ENCODE measurements at places on chromosomes 5 and 9.

DNA sequence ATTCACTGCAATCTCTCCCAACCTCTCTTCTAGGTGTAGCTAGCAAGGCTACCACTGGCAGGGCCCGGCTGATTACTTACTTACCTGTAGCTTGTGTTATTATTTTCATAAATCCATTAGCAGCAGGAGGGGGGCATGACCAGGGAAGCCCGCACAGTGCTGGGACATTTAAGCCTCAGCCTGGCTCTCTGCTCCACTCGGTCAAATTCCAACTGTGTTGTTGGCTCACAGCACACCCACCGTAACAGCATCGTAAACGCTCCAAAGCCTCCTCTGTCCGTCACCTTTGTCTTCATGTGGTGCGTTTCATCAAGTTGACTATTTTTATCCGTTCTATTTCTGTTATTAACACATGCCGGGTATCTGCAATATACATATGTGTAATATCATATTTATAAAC is 264.7 kb downstream of the NSG2 start:
- H3K4me1 ChIP-seq: peaks cover 4% of the 10 kb centered on the region
- DNase-seq: no peak
- H3K27me3 ChIP-seq: peaks cover 2% of the 10 kb centered on the region
- no peak overlapping the region for H3K4me3 ChIP-seq
- no peak overlapping the region for H3K27ac ChIP-seq
- H3K36me3 ChIP-seq: no peaks in the 10 kb centered on the region

DNA sequence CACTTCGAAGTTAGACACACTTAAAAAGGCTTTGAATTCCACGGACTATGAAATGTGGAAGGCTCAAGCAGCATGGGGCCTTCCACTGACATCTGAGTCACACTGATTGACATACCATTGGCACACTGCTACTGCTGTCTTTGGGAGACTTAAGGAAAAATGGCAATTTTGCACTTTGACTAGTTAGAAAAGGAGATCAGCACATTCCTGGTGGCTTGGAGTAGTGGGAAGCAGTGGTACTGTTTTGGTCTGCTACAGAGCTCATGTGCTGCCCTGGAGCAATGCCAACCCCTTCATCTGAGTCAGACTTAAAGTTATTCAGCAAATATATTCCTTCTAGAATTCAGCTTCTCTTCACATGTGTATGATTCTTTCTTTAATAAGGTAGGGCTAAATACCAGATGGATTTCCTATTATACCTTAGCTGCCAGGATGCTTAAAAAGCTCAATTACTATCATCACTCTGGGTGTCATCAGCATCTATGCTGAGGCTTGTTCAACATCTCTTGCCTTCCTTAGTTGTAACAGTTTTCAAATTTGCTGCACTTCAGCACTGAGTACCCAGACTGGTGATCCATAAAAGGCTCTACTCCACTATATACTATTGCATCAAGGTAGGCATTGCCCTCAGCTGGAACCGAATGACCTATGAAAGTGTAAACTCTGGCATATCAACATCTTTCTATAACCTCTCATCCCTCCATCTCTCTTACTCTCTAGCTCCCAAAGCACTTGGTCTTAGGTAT is 42.3 kb upstream of the MOCS2 start:
- no peaks in the 10 kb centered on the region for H3K36me3 ChIP-seq
- H3K4me1 ChIP-seq: no peaks in the 10 kb centered on the region
- DNase-seq: no peak
- H3K27ac ChIP-seq: no peak overlapping the region
- H3K4me3 ChIP-seq: no peak overlapping the region

- no peaks in the 10 kb centered on the region for H3K36me3 ChIP-seq
- no peak for DNase-seq
- H3K27me3 ChIP-seq: peaks cover 4% of the 10 kb centered on the region
- no peaks in the 10 kb centered on the region for H3K4me1 ChIP-seq
Measured at GRCh38 chr5:57069115-57069835, 104.6 kb upstream of the GPBP1 start.

GRCh38 chr5:112210430-112211005 is 208.6 kb downstream of the EPB41L4A start:
- H3K27me3 ChIP-seq: peaks cover 2% of the 10 kb centered on the region
- no peaks in the 10 kb centered on the region for H3K36me3 ChIP-seq
- no peak overlapping the region for H3K27ac ChIP-seq
- H3K4me3 ChIP-seq: no peak overlapping the region

GRCh38 chr9:133534346-133535291 is at the start of gene ADAMTSL2:
TSS of gene ADAMTSL2 (plus strand) at chr9:133534704. CDS start at chr9:133536713, 2,009 bp downstream.
- H3K4me1 ChIP-seq: peaks cover 4% of the 10 kb centered on the region
- no peaks in the 10 kb centered on the region for H3K27me3 ChIP-seq
- DNase-seq: peak; percentile 20
- H3K27ac ChIP-seq: no peak within 1 kb of the TSS

DNA sequence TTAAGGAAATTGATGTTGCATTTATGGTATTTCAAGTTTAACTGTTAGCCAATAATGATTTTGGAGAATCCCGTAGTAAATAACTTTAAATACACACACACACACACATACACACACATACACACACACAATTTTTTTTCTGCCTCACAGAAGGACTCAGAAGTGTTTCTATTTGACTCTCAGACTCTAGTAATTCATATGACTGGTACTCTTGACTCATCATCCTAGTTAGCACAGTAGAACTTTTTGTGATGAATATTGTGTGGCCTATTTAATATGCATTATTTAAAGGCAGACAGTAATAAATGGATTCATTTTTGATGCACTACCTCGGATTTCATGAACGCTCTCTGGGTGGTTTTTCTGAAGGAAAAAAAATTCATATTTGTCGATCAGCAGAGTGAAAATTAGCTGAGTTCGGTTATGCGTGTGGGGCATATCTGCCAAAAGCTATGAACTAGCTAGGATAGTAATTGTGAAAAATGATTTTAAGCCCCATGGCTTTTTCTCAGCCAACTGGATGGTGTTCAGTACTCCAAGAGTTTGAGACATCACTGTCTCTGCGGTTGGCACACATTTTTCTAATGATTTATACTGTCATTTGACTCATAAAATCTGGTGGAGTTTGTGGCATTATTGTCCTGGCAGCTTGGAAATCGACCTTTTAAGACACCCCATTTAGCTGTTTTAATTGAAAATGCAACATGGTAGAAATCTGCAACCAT is 102.2 kb downstream of the PCSK5 start:
- H3K27me3 ChIP-seq: no peaks in the 10 kb centered on the region
- no peaks in the 10 kb centered on the region for H3K4me1 ChIP-seq
- H3K27ac ChIP-seq: no peak overlapping the region
- no peak for DNase-seq
- H3K4me3 ChIP-seq: no peak overlapping the region
- no peaks in the 10 kb centered on the region for H3K36me3 ChIP-seq

GRCh38 chr5:67462147-67462546 is 265.5 kb upstream of the CD180 start:
- no peak overlapping the region for H3K27ac ChIP-seq
- H3K4me1 ChIP-seq: no peaks in the 10 kb centered on the region
- no peaks in the 10 kb centered on the region for H3K36me3 ChIP-seq
- H3K27me3 ChIP-seq: peaks cover 1% of the 10 kb centered on the region
- DNase-seq: no peak

DNA sequence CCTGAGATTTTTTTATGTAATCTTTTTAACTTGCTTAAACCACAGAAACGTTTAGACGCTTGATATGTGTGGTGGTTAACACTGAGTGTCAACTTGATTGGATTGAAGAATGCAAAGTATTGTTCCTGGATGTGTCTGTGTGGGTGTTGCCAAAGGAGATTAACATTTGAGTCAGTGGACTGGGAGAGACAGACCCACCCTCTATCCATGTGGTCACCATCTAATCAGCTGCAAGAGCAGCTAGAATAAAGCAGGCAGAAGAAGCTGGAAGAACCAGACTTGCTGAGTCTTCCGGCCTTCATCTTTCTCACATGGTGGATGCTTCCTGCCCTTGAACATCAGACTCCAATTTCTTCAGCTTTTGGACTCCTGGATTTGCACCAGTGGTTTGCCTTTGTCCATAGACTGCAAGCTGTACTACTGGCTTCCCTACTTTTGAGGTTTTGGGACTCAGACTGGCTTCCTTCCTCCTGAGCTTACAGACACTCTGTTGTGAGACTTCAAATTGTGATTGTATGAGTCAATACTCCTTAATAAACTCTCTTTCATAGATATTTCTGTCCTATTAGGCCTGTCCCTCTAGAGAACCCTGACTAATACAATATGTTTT is 816.0 kb upstream of the CDH9 start:
- H3K4me3 ChIP-seq: no peak overlapping the region

GRCh38 chr5:26691486-26691885 is 346.9 kb downstream of the CDH9 start:
- no peaks in the 10 kb centered on the region for H3K27me3 ChIP-seq
- no peak overlapping the region for H3K27ac ChIP-seq
- H3K4me1 ChIP-seq: no peaks in the 10 kb centered on the region

- H3K27me3 ChIP-seq: no peaks in the 10 kb centered on the region
- DNase-seq: no peak
- H3K4me3 ChIP-seq: no peak overlapping the region
- no peaks in the 10 kb centered on the region for H3K36me3 ChIP-seq
- H3K4me1 ChIP-seq: no peaks in the 10 kb centered on the region
- H3K27ac ChIP-seq: no peak overlapping the region
Measured at GRCh38 chr9:31585158-31585557, 799.3 kb upstream of the ACO1 start.

- H3K4me3 ChIP-seq: no peak overlapping the region
- no peak for DNase-seq
- no peak overlapping the region for H3K27ac ChIP-seq
Measured at GRCh38 chr5:84248013-84248412, 136.7 kb downstream of the EDIL3 start.

DNA sequence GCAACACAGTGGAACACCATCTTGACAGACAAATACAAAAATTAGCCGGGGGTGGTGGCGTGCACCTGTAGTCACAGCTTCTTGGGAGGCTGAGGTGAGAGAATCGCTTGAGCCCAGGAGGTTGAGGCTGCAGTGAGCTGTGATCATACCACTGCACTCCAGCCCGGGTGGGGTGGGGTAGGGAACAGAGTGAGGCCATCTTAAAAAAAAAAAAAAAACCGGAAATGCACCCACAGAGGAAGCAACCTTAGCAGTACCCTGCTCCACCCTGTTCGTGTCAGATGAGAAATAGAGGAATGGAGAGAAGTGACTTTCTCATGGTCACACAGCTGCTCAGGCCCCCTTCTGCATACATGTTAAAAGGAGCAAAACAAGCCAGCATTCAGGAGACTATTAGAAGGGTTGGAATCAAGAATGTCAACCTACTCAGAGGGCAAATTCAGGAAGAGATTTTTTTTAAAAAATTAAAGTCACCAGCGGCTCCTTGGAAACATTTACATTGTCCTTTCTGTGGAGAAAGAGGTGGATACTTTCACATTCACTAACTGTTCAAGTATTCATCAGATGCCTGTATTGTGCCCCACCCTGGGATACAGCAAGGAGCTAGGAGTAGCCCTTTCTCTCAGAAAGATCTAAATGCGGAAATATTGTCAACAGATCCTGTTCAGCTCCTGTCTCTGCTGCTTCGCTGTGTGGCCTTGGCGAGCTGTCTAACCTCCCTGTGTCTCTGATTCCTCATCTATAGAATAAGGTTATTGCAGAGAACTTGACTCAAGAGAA is 41.0 kb downstream of the CYFIP2 start:
- DNase-seq: peak; percentile 48
- peak overlapping the region; percentile 69 for H3K27ac ChIP-seq
- peaks cover 73% of the 10 kb centered on the region for H3K4me1 ChIP-seq
- peak overlapping the region; percentile 46 for H3K4me3 ChIP-seq
- no peaks in the 10 kb centered on the region for H3K27me3 ChIP-seq

DNA sequence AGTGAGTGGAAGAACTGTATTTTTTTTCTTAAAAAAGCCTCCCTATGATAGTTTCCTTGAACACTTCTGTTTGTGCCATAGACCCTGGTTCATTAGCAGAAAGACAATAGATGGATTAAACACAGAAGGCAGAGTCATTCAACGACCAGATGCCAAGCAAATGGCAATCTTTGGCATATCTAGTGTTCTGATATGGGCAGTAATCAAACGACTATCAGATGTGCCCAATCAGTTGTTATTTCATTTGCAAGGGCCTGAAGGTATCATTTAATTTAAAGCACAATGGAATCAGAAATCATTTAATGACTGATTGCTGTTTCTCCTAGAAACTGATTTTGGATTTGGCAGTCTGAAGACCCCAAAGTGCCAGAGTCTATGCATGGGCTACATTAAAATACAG is 61.3 kb downstream of the SGCD start:
- no peak for DNase-seq
- H3K4me3 ChIP-seq: no peak overlapping the region
- H3K27ac ChIP-seq: no peak overlapping the region

- no peak for DNase-seq
- H3K36me3 ChIP-seq: no peaks in the 10 kb centered on the region
- H3K4me3 ChIP-seq: no peak overlapping the region
- H3K4me1 ChIP-seq: no peaks in the 10 kb centered on the region
- no peaks in the 10 kb centered on the region for H3K27me3 ChIP-seq
- no peak overlapping the region for H3K27ac ChIP-seq
Measured at GRCh38 chr5:179199246-179199645, 139.1 kb downstream of the ZNF354C start.

DNA sequence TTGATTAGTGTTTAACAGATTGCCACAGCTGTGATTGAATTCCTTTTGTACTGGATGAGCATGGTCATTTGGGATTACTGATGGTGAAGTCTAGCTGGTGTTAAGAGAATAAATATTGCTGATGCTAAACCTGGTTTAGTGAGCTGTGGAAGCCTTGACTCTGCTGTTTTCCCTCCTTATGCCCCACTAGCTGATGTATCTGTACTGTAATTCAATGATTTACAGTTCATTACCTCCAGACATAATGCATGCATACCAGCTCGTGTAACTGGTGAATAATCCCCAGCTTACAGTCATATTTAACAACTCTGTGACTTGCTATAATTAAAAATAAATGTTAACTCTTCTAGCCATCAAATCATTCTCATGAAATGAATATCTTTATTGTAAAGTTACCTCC is 1.7 kb upstream of the CMYA5 start:
- H3K27ac ChIP-seq: no peak overlapping the region
- DNase-seq: no peak
- H3K4me1 ChIP-seq: no peaks in the 10 kb centered on the region
- H3K4me3 ChIP-seq: no peak overlapping the region
- H3K27me3 ChIP-seq: no peaks in the 10 kb centered on the region
- peaks cover 38% of the 10 kb centered on the region for H3K36me3 ChIP-seq

- H3K27ac ChIP-seq: no peak overlapping the region
- H3K27me3 ChIP-seq: no peaks in the 10 kb centered on the region
- DNase-seq: no peak
- H3K4me1 ChIP-seq: no peaks in the 10 kb centered on the region
Measured at GRCh38 chr9:2663461-2664173, 42.0 kb downstream of the VLDLR start.

- no peaks in the 10 kb centered on the region for H3K4me1 ChIP-seq
- H3K27me3 ChIP-seq: no peaks in the 10 kb centered on the region
- H3K4me3 ChIP-seq: no peak within 1 kb of the TSS
- no peaks in the 10 kb centered on the region for H3K36me3 ChIP-seq
- H3K27ac ChIP-seq: no peak within 1 kb of the TSS
- no peak for DNase-seq
Measured at GRCh38 chr5:63962279-63962678, at the start of gene HTR1A. TSS of gene HTR1A (minus strand) at chr5:63962445. CDS start at chr5:63961719, 726 bp downstream.

GRCh38 chr9:127187231-127187956 is 65.0 kb upstream of the ANGPTL2 start:
- no peak for DNase-seq
- H3K36me3 ChIP-seq: no peaks in the 10 kb centered on the region
- H3K27ac ChIP-seq: no peak overlapping the region
- H3K27me3 ChIP-seq: no peaks in the 10 kb centered on the region
- H3K4me1 ChIP-seq: no peaks in the 10 kb centered on the region

- H3K36me3 ChIP-seq: no peaks in the 10 kb centered on the region
- no peak overlapping the region for H3K27ac ChIP-seq
- no peak overlapping the region for H3K4me3 ChIP-seq
- no peaks in the 10 kb centered on the region for H3K4me1 ChIP-seq
Measured at GRCh38 chr9:71498691-71499090, 269.6 kb downstream of the CEMIP2 start.

Measured in CD4-positive, CD25-positive, alpha-beta regulatory T cell (primary cell).